ENCODE measurements at places on chromosomes 2 and 18. TPM values are rescaled to one million over a fixed set of nuclear protein-coding genes. Genes with fewer than 3 reads are reported as not detected.

- H3K4me3 ChIP-seq, result no peak overlapping the region
- no peaks in the 10 kb centered on the region for H3K27me3 ChIP-seq
- H3K4me1 ChIP-seq, result peaks cover 9% of the 10 kb centered on the region
- no peak overlapping the region for H3K27ac ChIP-seq
Measured at GRCh38 chr2:143603846-143604565, 474.8 kb downstream of the ARHGAP15 start.

Gene SCRN3
- 22.1 TPM for total RNA-seq

DNA sequence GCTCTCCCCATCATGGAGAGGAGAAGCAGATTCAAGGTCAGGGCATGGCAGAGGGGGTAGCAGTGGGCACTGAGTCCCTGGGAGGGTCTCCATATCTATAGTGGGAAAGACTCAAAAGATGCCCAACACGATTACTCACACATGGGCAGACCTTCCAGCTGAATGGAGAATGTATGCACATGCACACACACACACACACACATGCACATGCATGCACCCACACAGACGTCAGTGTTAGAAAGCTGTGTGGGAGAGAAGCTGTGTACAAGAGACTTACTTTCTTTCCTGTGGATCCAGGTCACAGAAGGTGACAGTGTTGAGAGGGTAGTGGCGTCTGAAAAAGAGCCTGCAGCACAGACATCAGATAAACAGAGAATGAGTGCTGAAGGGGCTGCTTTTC lies 194.5 kb downstream of the TNS1 start:
- no peaks in the 10 kb centered on the region for H3K36me3 ChIP-seq
- H3K4me1 ChIP-seq, result peaks cover 5% of the 10 kb centered on the region
- DNase-seq, result no peak
- H3K4me3 ChIP-seq, result no peak overlapping the region
- peaks cover 7% of the 10 kb centered on the region for H3K27me3 ChIP-seq

- no peak for DNase-seq
- peaks cover 13% of the 10 kb centered on the region for H3K36me3 ChIP-seq
- no peak overlapping the region for H3K4me3 ChIP-seq
- H3K27ac ChIP-seq, result no peak overlapping the region
- no peaks in the 10 kb centered on the region for H3K27me3 ChIP-seq
Measured at GRCh38 chr2:3430740-3431490, 51.4 kb downstream of the TRAPPC12 start.

- no peaks in the 10 kb centered on the region for H3K4me1 ChIP-seq
- no peaks in the 10 kb centered on the region for H3K36me3 ChIP-seq
- no peak overlapping the region for H3K4me3 ChIP-seq
- H3K27me3 ChIP-seq, result peaks cover 12% of the 10 kb centered on the region
- no peak overlapping the region for H3K27ac ChIP-seq
- no peak for DNase-seq
Measured at GRCh38 chr2:106322281-106322680, 128.2 kb upstream of the UXS1 start.

- peaks cover 57% of the 10 kb centered on the region for H3K4me1 ChIP-seq
- H3K36me3 ChIP-seq, result peaks cover 5% of the 10 kb centered on the region
- peak overlapping the region; percentile 85 for H3K4me3 ChIP-seq
- H3K27ac ChIP-seq, result peak overlapping the region; percentile 72
- H3K27me3 ChIP-seq, result no peaks in the 10 kb centered on the region
Measured at GRCh38 chr2:96538487-96539214, 2.1 kb downstream of the ARID5A start.

Gene ERICH2
- not detected for total RNA-seq

- no peaks in the 10 kb centered on the region for H3K4me1 ChIP-seq
- no peak for DNase-seq
- no peak overlapping the region for H3K27ac ChIP-seq
- no peaks in the 10 kb centered on the region for H3K27me3 ChIP-seq
- no peaks in the 10 kb centered on the region for H3K36me3 ChIP-seq
Measured at GRCh38 chr2:123826729-123827271, 198.3 kb upstream of the CNTNAP5 start.

Gene GALNT5
- total RNA-seq, result 0.14 TPM

Gene TMEM87B
- 13.2 TPM for total RNA-seq

Gene ST3GAL5
- 31.8 TPM for total RNA-seq

- H3K4me3 ChIP-seq, result no peak overlapping the region
- no peaks in the 10 kb centered on the region for H3K4me1 ChIP-seq
- no peak for DNase-seq
Measured at GRCh38 chr18:42401131-42401673, 446.2 kb downstream of the PIK3C3 start.

DNA sequence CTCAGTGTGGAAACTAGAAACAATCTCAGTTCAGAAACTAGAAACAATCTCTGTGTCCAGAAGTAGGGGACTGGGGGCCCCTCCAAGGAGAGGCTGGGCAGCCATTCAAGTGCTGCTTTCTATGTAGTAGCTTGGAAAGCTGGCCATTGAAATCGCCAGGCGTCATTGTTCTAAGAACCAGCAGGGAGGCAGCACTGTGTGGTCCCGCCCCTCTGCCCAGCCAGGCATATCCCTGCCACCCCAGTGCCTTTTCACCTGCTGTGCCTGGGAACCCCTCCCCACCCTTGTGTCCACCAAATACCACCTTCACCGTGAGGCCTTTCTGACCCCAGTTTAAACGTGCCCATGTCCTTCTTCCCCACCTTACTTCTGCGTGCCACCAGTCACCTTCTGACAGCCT lies 221.6 kb downstream of the GBX2 start:
- H3K27me3 ChIP-seq, result peaks cover 7% of the 10 kb centered on the region
- DNase-seq, result no peak
- no peak overlapping the region for H3K27ac ChIP-seq

Gene CLEC4F
- total RNA-seq, result 8.9 TPM

Gene DSEL
- total RNA-seq, result not detected

Gene SMYD5
- 47.1 TPM for total RNA-seq

Gene GPR39
- total RNA-seq, result not detected
